ENCODE measurements at places on chromosomes 6 and 20.

GRCh38 chr20:52083627-52084232, 107.8 kb downstream of the ZFP64 start:
- peak; percentile 65 for DNase-seq

DNA sequence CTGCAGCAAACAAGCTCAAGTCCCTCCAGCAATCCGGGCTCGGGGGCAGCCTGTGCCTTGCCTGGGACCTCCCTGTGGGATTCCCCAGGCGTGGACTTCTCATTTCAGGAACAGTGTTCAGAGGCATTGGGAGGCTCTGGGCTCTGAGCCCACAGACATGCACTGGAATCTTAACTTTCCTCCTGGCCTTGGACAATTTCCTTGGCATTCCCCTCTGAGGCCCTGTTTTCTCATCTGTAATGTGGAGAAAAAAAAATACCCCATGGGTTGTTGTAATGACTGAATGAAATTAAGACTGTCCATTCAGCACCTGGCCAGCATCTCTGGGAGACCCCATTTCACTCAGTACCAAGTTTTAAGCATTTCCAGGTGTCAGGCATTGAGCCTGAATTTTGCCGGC, 17.6 kb downstream of the BPIFB4 start:
- DNase-seq = no peak

GRCh38 chr20:49380337-49380780, 102.1 kb downstream of the KCNB1 start:
- DNase-seq = no peak

- no peak for DNase-seq
Measured at GRCh38 chr6:27392623-27393022, 4.1 kb downstream of the ZNF391 start.

GRCh38 chr6:49949062-49949461, 14.9 kb downstream of the DEFB114 start:
- no peak for DNase-seq

GRCh38 chr6:167559675-167560479, 235.0 kb downstream of the TTLL2 start:
- no peak for DNase-seq

- DNase-seq = no peak
Measured at GRCh38 chr6:90411292-90411781, 114.7 kb upstream of the BACH2 start.

- DNase-seq = no peak
Measured at GRCh38 chr6:43776799-43777776, 7.1 kb downstream of the VEGFA start.

DNA sequence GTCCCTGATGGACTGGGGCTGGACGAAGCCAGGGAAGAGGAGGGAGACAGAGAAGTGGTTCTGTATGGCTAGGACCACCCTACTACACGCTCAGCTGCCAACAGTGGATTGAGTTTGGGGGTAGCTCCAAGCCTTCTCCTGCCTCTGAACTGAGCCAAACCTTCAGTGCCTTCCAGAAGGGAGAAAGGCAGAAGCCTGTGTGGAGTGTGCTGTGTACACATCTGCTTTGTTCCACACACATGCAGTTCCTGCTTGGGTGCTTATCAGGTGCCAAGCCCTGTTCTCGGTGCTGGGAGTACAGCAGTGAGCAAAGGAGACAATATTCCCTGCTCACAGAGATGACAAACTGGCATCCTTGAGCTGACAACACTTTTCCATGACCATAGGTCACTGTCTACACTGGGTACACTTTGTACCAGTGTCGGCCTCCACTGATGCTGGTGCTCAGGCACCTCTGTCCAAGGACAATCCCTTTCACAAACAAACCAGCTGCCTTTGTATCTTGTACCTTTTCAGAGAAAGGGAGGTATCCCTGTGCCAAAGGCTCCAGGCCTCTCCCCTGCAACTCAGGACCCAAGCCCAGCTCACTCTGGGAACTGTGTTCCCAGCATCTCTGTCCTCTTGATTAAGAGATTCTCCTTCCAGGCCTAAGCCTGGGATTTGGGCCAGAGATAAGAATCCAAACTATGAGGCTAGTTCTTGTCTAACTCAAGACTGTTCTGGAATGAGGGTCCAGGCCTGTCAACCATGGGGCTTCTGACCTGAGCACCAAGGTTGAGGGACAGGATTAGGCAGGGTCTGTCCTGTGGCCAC, 11.3 kb upstream of the RBCK1 start:
- no peak for DNase-seq

- DNase-seq = no peak
Measured at GRCh38 chr6:29853245-29853644, 25.6 kb downstream of the HLA-G start.

- DNase-seq = no peak
Measured at GRCh38 chr6:169363590-169363989, 109.9 kb upstream of the THBS2 start.

DNA sequence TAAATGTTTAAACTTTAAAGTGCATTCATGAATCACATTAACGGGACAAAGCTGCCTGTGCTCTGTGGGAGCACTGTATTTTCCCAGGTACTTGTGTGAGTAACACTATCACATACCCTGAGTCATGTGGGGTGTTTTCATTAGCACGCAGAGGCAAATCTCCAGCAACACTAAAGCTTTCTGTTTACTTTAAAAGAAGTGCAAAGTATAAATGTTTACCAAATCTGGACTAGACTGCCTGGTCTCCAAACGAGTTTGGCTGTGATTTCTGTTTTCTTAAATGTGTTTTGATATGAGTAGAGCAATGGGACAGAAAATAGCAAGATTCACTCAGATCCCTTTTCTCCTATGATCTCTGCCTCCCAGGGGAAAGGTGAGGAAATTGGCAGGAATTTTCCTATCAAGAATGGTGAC, 28.8 kb upstream of the RIPPLY2 start:
- DNase-seq = no peak

GRCh38 chr6:25960734-25961133, 1.9 kb upstream of the TRIM38 start:
- no peak for DNase-seq

DNA sequence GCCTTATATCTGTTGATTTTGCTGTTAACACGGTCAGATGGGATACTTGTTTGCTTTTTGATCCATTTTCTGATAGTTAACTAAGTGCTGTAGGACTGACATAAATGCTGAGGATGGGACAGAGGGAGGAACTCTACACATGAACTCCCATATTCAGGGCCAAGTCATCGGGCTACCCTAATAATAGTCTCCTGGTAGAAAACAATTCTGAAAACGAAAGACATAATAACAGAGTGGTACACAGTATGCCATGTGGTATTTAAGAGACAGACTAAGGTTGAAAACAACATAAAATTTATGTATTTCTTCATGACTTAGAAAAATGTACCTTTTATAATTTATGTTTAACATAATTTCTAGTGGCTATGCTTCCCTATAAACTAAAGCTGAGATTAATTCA, 12.0 kb downstream of the ID4 start:
- no peak for DNase-seq

GRCh38 chr6:26431258-26432172, 8.8 kb upstream of the BTN3A3 start:
- no peak for DNase-seq

- DNase-seq = no peak
Measured at GRCh38 chr20:4702562-4703280, 19.0 kb upstream of the PRND start.

- DNase-seq = no peak
Measured at GRCh38 chr6:137913434-137913833, 46.4 kb downstream of the TNFAIP3 start.

DNA sequence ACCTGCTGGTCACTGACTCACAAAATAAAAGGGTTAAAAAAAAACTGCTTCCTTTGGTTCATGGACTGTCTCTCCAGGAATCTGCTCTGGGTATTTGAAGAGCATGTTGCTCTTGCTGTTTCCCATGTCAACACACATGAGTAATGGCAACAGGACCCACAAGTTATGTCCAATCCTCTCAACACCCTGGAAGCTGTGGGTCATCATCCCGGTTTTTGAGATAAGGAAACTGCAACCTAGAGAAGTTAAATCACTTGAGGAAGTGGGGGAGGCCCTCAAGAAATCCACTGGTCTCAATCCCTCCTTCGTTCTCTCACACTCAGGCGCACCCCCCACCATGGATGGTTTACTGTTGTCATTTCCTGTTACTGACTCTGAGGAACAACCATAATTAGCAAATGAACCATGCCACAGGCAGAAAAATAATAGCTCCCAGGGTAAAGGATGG, 12.4 kb downstream of the MAP1LC3A start:
- DNase-seq = no peak

- DNase-seq = no peak
Measured at GRCh38 chr20:5095454-5095853, 24.3 kb downstream of the PCNA start.

- DNase-seq = no peak
Measured at GRCh38 chr6:50990750-50991446, 172.2 kb downstream of the TFAP2B start.

- DNase-seq = no peak
Measured at GRCh38 chr6:143288923-143289322, 161.6 kb downstream of the ADAT2 start.

DNA sequence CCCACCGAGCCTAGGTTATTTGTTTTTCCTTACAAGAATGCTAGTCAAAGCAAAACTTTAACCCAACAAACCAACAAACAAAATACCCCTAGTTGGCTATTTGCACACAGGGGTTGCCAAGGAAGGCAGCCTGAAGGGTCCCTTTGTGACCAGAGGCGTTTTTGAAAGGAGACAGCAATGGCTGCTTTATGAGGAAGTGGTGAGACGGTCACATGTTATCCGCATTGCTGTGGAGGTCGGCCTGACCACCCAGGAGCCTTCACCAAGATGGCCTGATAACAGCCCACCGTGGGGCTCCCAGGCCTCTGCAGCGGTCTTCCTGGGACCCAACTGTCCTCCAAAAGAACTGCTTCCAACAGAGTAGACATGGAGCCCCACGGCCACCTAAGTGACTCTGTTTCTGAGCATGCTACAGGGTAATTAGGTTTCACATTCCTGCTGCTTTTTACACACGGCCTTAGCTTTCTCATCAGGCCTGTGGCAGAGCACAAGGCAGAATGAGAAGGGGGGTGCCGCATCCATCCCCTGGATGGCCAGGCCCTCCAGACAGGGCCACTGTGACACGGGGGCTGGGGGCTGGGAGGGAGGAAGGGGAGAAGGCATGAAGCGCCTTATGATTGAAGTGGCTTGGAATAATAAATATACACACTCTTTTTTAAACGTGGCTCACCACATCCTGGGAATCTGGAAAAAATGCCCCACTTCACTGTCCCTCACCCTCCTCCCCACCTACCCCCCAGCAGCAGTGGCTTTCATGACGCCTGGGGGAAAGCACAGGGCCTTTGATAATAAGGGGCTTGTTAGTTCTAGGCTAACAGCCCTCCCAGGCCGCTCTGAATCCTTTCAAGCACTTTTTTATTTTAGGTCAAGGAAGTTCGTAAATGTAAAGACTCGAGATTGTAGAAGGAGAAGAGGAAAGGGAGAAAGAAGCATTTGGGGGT, 86.0 kb downstream of the CLIC5 start:
- DNase-seq = no peak

GRCh38 chr6:89400912-89401399, 11.1 kb downstream of the RRAGD start:
- DNase-seq = no peak

DNA sequence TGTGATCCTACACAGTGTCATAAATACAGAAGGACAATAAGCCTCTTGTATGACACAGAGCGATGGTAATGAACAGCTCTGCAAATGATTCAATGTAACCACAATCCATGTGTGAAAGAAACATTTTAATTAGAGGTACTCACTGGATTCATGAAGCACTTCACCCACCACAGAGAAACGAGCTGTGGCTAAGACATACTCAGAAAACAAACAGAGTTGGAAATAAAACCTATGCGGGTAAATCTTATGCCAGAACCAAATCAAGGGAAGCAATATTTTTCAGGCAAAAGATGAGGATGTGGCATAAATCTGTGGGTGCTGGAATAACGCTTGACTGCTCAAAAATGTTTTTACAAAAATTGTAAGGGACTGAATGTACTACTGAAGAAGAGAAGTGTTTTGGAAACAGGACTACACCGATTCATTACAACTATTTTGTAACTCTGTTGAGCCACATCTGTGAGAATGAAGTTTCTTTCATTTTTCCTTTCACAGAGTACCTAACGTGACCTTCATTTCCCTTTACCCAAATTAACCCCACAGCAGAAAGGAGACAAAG, 112.1 kb downstream of the WDR27 start:
- DNase-seq = no peak

DNA sequence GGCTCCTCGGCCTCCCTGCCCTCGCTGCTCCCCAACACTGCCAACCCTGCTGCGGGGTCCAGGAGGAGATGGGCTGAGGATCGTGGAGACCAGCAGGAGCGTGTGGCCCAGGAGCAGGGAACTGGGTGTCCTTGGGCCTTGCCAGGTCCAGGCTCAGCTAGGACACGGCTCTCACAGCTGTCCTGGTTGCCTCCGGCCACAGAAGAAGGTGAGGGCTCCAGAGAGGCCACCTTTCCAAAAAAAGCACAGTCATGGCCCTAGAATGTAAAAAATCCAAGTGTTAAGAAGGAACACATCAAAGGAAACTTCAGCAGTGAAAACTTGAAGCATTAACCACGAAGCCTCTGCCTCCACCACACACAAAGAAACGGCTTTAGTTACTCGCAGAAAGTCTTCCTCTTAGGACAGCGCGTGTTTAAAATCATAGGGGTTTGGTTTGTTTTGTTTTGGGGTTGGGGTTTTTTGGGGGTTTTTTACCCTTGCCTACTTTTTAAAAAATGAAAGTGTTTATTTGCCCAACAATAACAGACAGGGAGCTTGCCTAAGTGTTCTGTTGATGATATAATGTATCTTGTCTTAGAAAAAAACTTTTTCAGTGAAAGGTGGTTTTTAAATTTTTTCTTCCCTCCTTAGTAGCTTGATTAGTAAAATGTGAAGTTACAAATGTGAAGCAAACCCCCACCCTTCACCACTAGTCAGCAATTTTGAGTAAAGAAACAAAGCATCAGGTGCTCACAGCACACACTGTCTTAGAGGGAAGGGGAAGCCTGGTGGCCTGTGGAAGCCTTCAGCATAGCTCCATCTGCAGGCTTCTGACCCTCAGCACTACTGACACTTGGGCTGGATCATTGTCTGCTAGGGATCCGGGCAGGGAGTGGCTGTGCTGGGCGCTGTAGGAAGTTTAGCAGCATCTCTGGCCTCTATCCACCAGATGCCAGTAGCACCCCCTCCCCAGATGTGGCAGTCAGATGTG, 60.0 kb downstream of the PTPN1 start:
- no peak for DNase-seq

- no peak for DNase-seq
Measured at GRCh38 chr6:161091972-161092701, 100.6 kb downstream of the MAP3K4 start.

DNA sequence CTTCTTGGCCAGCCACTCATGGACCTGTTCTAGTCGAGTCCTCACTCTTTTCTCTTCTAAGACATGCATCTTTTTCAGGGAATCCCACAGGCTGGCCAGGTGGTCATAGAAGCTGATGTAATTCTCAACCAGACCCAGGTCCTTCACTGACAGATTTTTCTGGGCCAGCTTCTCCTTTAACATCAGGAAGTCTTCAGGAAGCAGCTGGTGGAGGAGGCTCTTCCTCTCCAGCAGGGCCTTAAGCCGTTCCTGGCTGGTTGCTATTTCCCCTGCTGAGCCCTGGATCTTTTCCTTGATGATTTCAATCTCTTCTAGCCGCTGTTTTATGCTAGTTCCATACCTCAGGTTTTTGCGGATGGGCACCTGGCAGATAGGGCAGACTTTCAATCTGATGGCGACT, 28.6 kb downstream of the DDX27 start:
- no peak for DNase-seq

- peak; percentile 70 for DNase-seq
Measured at GRCh38 chr20:56974499-56975250, 291.8 kb downstream of the BMP7 start.

GRCh38 chr20:11882651-11883050, 35.0 kb upstream of the BTBD3 start:
- DNase-seq = no peak

- peak; percentile 23 for DNase-seq
Measured at GRCh38 chr6:87393026-87393622, 14.6 kb upstream of the CFAP206 start.
